ENCODE measurements at places on chromosomes 2 and 18. TPM values are rescaled to one million over a fixed set of nuclear protein-coding genes. Genes with fewer than 3 reads are reported as not detected.

The UGT1A8 gene
- not detected for total RNA-seq

The FAM161A gene
- 2.4 TPM for total RNA-seq

The CRYBA2 gene
- total RNA-seq = not detected

The TMEM178A gene
- total RNA-seq = 0.92 TPM

The NCKAP1 gene
- total RNA-seq = 391 TPM

The LRPPRC gene
- 57.6 TPM for total RNA-seq

The NT5DC4 gene
- total RNA-seq = not detected

The NEB gene
- 1.2 TPM for total RNA-seq

The TMEFF2 gene
- 5.6 TPM for total RNA-seq

The CTAGE1 gene
- total RNA-seq = not detected

The CDH7 gene
- total RNA-seq = not detected

The SLC5A7 gene
- total RNA-seq = not detected

The GCG gene
- total RNA-seq = not detected

The RAPGEF4 gene
- total RNA-seq = 2.7 TPM

The MC2R gene
- total RNA-seq = not detected

The TSPYL6 gene
- not detected for total RNA-seq

The TOGARAM2 gene
- total RNA-seq = 0.09 TPM

The C2orf66 gene
- total RNA-seq = 0.28 TPM

The SERPINB11 gene
- total RNA-seq = not detected

The ANKRD29 gene
- 0.59 TPM for total RNA-seq

The HAAO gene
- not detected for total RNA-seq

The REG3A gene
- not detected for total RNA-seq

The CHRNG gene
- not detected for total RNA-seq

The ANKRD62 gene
- total RNA-seq = not detected

The DNAJC5G gene
- not detected for total RNA-seq

The PRKCE gene
- 20.4 TPM for total RNA-seq

The ELOA2 gene
- not detected for total RNA-seq

The ALPG gene
- total RNA-seq = not detected

The C2orf74 gene
- 10.1 TPM for total RNA-seq

Data from smooth muscle cell of the umbilical artery (primary cell).